Forelimb muscle (tissue), 1 donor: ENCODE measurements at places on chromosomes 3 and 15. TPM values are rescaled to one million over a fixed set of nuclear protein-coding genes. Genes with fewer than 3 reads are reported as not detected.

Gene GOLGA6A
- 0.53 TPM for polyA plus RNA-seq

DNA sequence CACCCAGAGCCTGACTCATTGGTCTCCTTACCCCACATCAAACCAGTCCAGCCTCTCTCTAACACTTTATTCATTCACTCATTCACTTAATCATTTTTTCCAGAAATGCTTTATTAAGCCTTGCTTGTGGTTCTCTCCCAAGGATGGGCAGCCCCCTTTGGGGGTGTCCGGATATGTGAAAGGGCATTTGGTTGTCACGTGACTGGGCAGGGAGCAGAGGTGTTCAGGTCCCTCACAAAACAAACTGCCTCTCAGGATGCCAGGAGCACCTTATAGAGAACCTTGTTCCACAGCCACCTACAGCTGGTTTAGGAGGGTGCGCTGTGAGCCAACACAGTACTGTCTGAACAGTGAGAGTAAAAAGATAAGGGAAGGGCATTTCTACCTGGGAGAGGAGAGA, 25.8 kb upstream of the PTPN23 start:
- DNase-seq = no peak

Gene ELL3
- 1.8 TPM for polyA plus RNA-seq

GRCh38 chr3:109050591-109051167, 67.3 kb downstream of the MORC1 start:
- DNase-seq = no peak

DNA sequence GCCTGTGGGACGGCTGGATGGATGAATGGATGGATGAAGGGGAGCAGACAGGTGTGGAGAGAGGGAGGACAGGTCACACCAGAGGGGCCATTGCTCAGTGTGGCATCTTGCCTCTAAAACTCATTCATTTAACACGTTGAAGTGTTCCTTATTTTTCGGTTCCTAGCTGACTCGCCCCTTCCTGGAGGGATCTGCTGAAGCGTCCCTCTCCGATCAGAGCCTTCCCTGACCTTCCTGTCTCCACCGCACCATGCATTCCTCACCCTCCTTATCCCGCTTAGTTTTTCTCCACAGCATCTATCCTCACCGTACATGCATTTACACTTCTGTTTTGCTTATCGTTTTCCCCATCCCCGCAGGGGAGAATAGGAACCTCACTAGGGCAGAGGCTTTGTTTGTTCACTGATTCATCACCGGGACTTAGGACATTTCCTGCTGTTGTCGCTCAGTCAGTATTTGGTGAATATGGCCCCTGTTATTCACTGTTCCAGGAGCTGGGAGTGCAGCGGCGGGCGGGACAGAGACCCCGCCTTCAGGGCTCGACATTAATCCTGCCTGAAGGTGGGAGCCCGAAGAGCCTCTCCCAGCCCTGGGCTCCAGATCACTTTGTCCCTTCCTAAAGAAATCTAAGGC, 32.0 kb downstream of the FOXL2 start:
- DNase-seq = no peak

GRCh38 chr15:57189466-57189865, 186.8 kb upstream of the CGNL1 start:
- DNase-seq = no peak

DNA sequence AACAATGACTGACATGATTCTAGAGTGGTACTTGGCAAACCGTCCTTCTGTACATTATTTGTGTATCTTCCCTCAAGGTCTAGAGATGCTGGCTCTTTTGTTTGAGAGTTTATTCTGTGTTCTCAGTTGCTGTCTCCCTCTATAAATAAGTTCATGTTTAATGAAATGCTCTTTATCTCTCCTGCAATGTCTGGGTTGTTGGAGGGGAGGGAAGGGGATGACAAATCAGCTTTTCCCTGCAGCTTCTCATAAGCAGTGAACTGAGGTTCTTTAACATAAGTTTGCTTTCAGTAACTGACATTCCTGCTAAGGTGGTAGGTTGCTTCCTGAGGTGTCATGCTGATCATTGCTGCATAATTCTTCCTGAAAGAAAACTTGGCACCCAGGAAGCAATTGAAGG, 21.8 kb downstream of the ITPR1 start:
- no peak for DNase-seq

Gene KLF13
- 37.0 TPM for polyA plus RNA-seq

DNA sequence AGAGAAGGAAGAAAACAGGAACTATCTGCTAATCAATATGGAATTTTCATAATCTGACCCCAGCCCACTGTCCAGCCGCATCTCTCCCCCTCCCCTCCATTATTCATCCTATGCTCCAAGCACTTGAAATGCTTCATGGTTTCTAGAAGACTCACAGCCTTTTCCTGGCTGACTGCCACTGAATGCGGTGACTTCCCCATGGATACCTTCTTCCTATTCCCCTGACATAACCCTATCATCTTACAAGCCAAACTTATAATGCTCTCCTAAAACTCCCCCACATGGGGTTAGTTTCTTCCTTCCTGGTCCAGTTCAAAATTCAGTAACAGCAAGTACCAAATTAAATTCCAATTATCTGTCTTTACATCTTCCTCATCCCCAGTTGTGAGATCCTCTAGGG, 31.2 kb upstream of the PTX3 start:
- no peak for DNase-seq

DNA sequence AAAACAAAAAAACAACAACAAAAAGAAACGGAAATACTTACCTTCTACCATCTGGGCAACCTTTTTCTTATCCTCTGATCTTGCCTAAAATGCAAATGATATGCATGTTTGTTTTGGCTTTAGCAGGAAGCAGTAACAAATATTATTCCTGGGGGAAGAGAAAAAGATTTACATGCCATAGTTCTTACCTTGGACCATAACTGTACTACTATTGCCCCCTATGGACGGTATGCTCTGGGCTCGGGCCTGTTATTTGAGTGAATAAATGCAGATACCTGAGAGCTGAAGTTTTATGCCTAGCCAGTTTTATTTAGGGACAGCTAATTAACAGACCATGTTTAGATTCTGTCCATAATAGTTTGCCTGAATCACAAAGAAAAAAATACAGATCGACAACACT, 12.6 kb upstream of the STARD5 start:
- DNase-seq = no peak

Gene CD200R1
- polyA plus RNA-seq = 1.7 TPM

DNA sequence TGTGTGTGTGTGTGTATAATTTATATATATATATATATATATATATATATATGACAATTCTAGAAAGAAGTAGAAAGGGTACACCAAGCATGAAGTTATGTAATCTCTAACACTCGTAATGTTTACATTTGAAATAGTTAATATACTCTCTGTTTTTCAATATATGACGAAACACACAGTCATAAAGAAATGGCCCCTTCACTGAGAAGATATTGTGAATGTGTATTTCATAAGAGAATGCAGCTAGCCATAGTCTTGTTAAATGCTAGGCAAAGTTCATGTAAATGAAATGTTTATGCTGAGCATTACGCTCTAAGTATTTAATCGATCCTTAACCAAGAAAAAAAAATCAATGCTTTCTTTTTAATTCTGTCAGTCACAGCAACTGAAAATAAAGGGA, 154.7 kb upstream of the TSPAN3 start:
- no peak for DNase-seq
